ENCODE measurements at places on chromosomes 5 and 9.

DNA sequence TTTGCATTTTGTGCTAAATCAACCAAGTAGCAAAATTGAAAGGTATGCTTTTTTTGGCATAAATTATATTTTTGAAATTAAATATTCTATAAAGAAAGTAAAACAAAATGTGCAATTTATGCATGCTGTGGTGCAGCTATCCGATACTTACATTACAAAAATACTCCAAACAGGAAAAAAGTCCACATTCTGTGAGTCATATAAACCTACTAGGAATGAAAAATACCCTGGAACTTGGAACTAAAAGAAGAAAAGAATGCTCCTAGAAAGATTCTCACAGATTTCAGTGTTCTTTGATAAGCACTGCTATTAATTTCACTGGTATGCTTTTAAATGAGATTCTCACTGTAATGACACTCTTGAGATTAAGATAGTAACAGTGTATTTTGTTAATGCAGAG, 92.6 kb downstream of the OSMR start:
- DNase-seq = no peak

DNA sequence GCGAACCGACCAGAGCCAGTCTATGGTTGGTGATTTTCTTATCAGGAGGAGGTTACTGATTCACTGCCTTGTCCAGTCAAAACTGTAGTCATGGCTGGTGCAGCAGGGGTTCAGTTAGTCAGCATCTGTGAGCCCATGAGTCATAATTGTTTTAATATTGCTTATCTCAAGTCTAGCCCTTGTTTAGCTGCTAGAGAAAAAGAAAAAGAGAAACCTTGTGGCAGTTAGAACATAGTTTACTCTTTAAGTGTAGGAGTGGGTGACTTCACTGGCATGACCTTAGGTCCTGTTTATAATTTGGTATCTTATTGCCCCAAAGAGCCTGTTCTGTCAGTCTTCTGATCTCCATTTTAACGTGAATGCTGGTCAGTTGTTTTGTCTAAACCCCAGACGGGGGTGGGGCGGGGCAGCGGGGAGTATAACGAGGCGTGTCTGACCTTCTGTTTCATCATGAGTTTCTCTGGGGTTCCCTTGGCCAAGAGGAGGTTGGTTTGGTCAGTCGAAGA, 76.9 kb upstream of the NFIL3 start:
- no peak for DNase-seq

DNA sequence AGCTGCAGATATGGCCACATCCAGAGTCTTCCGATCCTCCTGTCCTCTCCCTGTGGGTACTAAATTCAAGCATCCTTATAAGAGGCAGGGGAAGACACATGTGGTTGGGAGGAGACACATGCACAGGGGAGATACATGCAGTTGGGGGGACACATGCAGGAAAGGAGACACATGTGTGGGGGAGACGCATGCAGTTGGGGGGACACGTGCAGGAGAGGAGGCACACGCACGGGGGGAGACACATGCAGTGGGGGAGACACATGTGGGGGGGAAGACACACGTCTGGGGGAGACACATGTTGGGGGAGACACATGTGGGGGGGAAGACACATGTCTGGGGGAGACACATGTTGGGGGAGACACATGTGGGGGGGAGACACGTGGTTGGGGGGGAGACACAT, 21.2 kb upstream of the OLFM1 start:
- no peak for DNase-seq

DNA sequence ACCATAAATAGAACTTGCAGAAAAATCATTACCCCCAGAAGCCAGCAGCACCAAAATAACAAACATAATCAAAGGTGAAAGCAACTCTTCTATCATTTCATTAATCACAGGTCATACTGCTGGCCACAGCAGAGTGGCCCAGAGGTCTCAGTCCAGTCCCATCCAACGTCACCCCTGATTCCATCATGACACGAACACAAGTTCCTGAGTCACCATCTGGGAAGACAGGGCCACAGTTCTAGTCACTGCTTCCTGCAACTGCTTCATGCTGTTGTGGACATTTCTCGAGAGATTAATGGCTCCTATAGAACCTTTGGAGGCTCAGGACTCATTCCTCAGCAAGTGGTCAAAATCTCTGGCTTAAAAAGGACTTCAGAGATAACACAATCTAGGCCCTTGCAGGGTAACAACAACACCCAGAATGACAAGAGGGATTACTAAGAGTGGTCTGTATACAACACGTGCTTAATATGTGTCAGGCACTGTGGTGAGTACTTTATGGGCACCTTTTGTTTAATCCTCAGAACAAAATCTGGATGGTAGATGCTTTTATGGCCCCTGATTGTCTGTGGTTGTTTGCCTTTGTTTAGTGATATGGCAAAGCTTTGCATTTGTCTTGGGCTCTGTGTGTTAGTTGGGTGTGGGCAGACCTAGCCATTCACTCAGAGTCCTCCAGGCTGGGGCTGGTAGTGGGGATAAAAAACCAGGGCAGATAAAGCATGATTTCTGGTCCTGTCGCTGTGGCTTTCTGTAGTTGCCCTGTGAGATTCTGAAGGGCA, 184.3 kb downstream of the DAB2IP start:
- no peak for DNase-seq

GRCh38 chr5:119332978-119333401, 22.8 kb upstream of the TNFAIP8 start:
- no peak for DNase-seq

- DNase-seq = no peak
Observed at GRCh38 chr9:89477811-89478630, 19.9 kb downstream of the SEMA4D start.

GRCh38 chr9:16540743-16541613, 329.5 kb downstream of the BNC2 start:
- DNase-seq = no peak

GRCh38 chr5:136526791-136527190, 161.4 kb upstream of the TRPC7 start:
- no peak for DNase-seq

GRCh38 chr9:113293285-113293878, 9.8 kb downstream of the RNF183 start:
- no peak for DNase-seq

DNA sequence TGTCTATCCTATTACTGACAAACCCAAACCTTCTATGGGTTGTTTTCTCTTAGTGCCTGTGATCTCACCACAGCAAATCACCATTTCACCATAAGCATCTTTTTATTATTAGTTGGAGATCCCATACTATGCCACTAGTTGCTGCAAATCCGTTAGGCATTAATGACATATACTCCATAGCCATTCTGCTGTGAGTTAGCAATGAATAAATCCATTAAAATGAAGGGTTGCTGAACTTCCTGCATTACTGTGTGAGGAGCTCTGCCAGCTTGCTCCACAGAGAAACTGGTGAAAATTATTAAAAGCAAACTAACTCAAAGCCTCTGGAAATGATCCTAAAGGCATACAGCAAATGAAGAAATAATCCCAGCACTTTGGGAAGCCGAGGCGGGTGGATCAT, 102.0 kb downstream of the CFAP95 start:
- no peak for DNase-seq

DNA sequence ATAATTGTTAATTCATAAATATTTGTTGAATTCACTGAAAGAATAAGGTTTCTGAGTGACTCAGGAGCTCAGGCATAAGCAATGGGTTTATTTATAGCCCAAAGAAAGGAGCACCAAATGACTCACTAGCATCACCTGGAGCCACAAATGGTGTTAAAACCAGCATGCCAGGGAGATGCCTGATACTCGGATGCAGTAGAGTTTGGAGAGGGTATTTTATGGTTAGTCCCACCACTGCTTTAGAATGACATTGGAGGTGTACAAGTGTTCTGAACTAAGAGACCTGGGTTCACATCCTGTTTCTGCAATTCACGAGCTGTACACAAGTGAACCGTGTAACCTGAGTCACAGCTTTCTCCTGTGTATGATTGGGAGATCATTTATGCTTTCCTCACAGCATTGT, 25.2 kb downstream of the CCL28 start:
- DNase-seq = no peak

GRCh38 chr9:95733741-95734666, 141.5 kb upstream of the ERCC6L2 start:
- DNase-seq = no peak

- no peak for DNase-seq
Observed at GRCh38 chr5:72921886-72922285, 34.0 kb upstream of the FCHO2 start.

GRCh38 chr5:168153876-168154270, 137.6 kb upstream of the WWC1 start:
- DNase-seq = no peak

- no peak for DNase-seq
Observed at GRCh38 chr9:87662808-87663528, 63.0 kb upstream of the CTSL start.

DNA sequence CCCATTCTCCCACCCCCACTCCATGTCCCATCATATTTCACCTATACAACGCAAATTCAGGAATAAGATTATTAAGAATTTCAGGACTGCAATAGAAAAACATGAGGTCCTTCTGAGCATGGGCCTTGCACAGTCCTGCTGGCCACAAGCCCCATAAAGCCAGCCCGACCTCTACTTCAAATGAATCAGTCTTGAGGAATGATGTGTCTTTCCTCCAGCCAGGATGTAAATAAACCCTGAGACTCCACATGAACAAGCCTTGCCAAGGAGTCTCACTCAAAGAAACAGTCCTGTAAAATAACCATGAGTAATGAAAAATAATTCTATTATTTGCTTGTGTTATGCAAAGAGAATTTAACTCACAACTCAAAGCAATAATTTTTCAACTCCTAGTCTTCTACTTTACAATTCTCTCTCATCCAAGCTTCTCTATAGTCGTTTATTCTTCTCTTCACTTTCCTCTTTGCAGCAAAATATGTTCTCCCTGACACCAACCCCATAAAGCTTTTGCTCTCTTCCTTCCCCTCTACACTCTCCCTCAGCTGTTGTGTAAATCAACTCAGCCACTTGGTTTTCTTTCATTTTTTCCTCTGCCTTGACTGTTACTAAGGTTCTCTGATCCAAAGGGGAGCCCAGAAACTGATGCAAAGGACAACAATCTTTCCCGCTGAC, 140.1 kb upstream of the MOCS2 start:
- DNase-seq = no peak

DNA sequence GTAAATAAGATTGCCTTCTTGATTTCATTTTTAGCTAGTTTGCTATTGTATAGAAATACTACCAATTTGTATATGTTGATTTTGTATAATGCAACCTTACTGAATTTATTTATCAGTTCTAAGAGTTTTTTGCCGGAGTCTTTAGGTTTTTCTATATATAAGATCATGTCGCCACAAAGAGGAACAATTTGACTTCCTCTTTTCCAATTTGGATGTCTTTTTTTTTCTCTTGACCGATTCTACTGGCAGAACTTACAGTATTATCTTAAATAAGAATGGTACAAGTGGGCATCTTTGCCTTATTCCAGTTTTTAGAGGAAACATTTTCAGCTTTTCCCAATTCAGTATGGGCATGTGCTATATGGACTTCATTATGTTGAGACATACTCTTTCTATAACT, 624.7 kb upstream of the ACO1 start:
- DNase-seq = no peak

GRCh38 chr5:20615888-20616563, 628.0 kb upstream of the CDH18 start:
- no peak for DNase-seq

DNA sequence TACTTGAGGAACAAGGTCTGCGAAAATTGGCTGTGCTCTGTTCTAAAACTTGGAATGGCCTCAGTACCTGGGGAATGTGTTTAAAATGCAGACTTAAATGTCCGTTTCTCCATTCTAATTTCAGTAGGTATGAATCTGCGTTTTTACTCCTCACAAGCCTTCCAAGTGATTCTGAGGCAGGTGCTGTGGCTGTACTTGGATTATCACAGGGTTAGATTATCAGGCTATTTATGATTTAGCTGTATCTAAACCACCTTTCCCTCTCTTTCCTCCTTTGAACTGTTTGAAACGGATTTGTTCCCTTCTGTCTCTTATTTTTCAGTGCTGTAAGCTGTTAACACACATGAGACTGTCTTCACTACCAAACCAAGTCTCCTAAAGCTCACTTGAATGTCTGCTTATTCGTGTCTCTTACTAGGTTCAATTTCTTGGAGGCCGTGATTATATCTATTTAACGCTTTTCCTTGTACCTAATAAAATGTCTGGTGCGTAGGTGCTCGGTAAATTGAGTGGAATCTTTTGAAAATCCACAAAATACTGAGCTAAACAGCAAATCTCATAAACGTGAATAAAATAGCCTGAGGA, 714 bp upstream of the CETN3 start:
- DNase-seq = no peak

GRCh38 chr5:57675236-57675635, 192.6 kb upstream of the ACTBL2 start:
- no peak for DNase-seq

DNA sequence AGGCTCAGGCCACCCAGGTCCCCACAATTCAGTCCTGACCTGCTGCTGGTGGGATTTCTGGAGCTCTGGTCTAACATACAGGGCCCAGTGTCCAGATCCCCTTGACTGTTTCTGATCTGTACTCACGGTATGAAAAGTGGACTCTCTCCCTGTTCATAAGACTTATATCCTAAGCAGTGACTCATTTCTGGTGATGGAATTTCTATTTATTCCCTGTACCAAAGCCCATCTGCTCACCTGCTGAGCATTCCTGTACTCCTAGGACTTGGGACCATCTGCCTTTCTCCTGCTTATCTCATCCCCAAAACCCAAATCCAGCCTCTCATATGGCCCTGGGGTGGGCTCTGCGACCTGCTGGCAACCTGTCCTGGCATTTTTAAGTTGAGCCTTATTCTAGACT, 86.6 kb downstream of the APBA1 start:
- no peak for DNase-seq

- DNase-seq = no peak
Observed at GRCh38 chr5:169164481-169164925, 136.4 kb downstream of the SLIT3 start.

DNA sequence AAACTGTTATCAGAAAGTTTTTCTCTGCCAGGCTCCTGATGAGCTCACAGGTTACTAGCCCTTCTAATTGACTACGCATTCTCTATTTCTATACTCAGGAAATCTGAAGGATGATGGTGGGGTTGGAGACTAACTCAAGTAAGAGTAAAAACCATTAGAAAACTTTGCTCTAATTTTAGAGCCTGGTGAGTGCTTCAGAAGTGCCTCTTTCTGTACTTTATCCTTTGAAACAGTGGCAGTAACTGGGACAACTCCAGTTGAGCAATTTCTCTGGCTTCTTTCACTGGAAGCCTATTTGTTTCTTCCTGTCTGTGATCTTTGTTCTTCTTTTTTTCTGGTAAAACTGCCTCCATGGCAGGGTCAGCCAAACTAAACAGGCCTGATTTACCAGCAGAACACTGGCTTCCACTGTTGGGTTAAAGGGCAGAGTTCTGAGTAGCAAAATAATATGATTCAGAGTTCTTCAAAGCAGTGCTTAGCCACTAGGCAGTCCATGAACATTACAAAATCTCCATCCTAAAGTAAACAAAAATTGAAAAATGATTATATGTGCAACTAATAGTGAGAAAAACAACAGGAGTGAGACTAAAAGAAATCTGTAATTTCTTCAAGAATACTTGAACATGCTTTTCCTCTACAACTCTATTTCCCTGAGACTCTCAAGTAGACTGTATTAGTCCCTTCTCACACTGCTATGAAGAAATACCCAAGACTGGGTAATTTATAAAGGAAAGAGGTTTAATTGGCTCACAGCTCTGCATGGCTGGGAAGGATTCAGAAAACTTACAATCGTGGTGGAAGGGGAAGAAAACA, 79.8 kb downstream of the MROH2B start:
- DNase-seq = no peak
